ENCODE measurements at places on chromosomes 13 and 19.
A peak's percentile ranks its signal among the peaks of the same experiment; 100 is the strongest.

GRCh38 chr13:110444226-110444653 is 117.3 kb downstream of the RAB20 start:
- DNase-seq, result no peak

DNA sequence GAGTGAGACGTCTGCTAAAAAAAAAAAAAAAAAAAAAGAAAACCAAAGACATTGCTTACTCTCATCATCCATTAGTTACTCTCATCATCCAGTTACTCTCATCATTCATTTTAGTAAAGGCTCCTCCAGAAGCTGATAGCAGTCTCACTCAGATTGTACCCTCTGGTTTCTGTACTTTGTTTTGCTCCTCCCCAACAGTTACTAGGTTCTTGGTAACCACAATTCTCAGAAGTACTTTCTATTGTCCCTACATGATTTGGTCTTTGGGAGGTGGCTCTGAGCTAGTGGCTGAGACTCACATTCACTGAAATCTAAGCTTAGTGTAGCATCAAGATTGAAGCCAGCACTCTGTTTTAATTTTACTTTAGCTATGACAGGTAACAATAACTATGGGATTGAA is 14.3 kb downstream of the ERICH4 start:
- no peak for DNase-seq

- no peak for DNase-seq
Measured at GRCh38 chr13:99992949-99993351, 11.4 kb downstream of the ZIC2 start.

DNA sequence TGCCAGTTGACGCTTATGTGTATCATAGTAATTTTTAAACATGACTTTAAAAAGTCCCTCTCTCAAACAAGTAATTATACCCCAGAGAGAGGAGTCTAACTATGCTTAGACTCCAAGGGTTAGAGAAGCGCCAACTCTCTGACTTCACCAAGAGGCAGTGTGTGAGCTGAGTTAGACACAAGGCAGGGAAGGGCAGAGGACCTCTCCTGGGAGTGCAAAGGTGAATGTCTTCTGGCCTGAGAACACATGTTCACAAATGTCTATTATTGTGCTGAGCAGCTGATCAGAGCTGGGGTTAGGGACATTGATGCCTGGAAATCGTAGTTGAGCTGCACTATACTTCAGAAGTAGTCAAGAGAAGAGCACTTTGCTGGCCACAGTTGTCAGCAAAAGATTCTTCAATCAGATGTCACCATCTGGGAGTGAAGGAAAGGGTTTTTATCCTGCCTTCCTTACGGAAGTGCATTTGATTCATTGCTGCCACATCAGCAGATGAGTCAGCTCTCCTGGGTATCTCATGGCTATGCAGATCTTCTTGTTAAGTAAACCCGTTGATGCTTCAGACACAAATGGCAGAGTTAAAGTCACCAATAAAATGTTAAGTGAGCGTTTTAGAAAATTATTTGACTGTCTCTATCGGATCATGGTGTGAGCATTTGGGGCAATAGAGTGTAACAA is 283.2 kb upstream of the ARGLU1 start:
- no peak for DNase-seq

- no peak for DNase-seq
Measured at GRCh38 chr19:34851277-34851804, 75.4 kb upstream of the ZNF30 start.

DNA sequence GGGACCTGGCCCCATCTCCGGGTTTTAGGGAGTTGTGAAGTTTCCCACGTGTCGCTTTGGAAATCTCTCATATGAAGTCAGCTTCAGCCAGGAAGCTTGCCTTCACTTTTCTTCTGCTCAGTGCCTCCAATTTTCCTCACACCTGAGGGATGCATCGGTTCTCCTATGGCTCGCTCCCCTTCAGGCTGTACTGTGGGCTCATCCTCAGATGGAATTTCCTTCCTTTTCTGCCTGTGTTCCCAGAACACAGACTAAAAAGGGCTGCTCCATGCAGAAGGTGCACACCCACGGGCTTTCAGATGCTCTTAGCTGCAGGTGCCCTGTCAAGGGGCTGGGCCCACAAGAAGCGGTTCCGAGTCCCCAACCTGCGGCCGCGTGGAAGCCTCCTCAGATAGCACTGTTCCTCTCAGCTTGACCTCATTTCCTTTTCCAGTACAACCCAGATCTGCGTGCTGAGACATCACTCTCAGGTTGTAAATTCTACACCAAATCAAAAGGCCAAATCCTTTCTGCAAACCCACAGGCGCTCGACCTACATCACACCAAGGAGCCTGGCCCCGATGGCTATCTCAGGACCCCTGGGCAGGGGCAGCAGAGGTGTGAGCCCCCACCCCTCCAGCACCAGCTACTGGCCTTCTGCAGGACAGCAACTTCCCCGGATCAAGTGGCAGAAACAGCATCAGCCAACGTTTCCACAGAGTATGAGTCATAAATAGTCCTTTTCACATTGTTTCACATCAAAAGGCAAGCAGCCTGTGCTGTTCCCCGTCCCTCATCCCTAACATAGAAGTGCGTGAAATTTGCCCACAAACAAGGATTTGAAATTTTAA is 275.9 kb downstream of the ZNF536 start:
- DNase-seq, result no peak

DNA sequence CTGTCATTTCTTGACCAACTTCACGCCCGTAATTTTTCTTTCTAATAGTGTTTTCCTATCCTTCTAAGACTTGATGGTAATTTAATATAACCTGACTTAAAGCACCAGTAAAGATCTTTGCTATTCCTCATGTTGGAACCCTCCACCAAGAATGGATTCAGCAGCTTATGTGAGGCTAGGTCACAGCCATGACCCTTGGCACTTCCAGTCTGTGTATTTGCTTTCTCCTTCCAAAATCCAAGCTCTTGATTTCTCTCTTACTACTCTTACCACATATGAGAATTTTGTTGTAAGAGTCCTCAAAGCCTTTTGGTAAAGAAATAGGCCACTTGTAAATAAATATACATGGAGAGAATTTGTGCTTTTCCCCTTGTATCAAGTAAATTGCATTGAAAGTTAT is 61.4 kb downstream of the DHRS12 start:
- DNase-seq, result no peak

GRCh38 chr13:101572456-101572855 is 120.0 kb downstream of the ITGBL1 start:
- no peak for DNase-seq

GRCh38 chr19:7871437-7872305 is 2.5 kb downstream of the PRR36 start:
- DNase-seq, result peak; percentile 45

- DNase-seq, result no peak
Measured at GRCh38 chr13:30016398-30016797, 166.0 kb upstream of the UBL3 start.

DNA sequence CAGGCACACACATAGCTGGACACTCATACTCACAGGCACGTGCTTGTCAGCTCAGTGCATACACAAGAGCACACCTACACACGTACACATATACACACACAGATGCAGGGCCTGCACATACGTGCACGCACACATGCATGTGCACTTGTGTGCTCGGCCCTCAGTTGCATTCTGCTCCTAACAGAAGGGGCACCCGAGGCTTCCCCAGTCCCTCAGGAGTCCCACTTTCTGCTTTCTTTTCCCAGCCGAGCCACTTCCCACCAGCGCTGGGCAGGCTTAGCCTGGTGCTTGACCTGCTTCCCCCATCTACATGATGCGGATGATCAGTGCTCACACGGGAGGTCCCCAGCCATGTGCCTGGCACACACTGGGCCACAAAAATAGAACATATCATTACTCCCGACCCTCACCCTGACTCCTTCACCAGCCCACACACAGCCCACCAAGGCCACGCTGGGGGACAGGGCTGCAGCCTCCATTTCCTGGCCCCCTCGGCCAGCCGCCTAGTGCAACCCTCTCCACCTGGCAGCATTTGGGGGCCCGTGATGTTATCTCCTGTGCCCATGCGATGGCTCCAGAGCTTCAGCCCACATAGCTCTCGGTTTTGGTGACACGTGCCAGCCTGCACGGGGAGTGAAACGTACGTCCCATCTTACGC is 125.2 kb upstream of the SPACA7 start:
- no peak for DNase-seq

- no peak for DNase-seq
Measured at GRCh38 chr19:45847663-45848062, 15.3 kb downstream of the SYMPK start.

DNA sequence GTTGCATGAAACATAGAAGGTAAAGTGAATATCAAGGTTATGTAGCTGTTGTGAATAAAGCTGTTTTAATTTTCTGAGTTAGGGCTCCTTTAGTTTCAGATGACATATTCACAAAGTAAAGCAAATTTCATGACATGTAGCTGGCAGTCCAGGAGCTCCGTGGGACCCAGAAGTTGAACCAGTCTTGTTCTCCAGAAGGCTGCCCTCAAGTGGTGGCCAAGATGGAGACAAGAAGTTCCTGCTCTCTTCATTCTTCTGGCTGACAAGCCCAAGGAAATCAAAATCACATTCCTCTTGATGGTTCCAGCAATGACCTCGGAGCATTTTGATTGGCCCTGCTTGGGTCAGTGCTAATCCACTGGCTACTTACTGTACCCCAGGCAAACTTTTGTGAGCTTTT is 128.7 kb downstream of the LIG4 start:
- no peak for DNase-seq

- no peak for DNase-seq
Measured at GRCh38 chr13:50713523-50714248, 129.8 kb downstream of the DLEU7 start.

- DNase-seq, result no peak
Measured at GRCh38 chr19:8580710-8581281, 3.6 kb upstream of the MYO1F start.

- no peak for DNase-seq
Measured at GRCh38 chr19:39768786-39769185, 9.9 kb upstream of the LEUTX start.

- DNase-seq, result no peak
Measured at GRCh38 chr13:19589312-19589711, 28.0 kb upstream of the TPTE2 start.

- DNase-seq, result no peak
Measured at GRCh38 chr19:44806291-44806690, 2.6 kb upstream of the BCAM start.

DNA sequence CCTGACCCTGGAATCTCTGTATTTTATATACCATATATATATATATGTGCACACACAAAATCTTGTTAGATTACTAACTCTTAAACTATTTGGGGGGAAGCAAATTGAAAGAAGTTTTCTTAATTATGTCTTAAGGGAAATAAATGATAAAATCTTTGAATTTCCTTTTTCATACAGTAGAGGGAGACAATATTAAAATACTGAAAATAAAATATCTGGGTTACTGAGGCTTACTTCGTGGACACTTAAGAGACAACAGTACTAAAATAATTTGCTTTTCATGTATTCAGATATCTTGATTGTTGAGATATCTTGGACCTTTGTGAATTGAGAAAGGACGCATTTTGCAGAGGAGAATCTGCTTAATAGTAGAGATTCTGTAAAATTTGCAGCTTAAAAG is 17.0 kb downstream of the SUGT1 start:
- DNase-seq, result no peak

DNA sequence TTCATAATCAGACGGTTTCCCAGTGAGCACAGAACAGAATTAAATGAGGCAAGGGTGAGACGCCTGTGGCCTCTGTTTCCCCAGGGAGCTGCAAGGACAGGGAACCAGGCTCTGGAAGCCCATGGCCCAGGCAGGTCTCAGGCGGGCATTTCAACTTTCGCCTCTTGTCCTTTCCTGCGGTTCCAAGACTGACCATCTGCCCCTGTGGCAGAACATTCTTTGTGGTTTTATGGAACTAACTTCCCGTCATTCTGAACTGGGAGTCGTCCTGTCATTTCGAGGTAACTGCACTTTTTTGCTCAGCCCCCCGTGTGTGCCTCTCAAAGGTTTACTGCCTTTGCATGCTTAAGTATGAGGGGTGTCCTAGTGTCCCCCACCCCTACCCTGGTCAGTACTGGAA is 70.9 kb downstream of the KL start:
- no peak for DNase-seq

GRCh38 chr19:13597640-13598039 is 91.4 kb upstream of the CACNA1A start:
- peak; percentile 16 for DNase-seq

- no peak for DNase-seq
Measured at GRCh38 chr13:70568571-70568970, 460.3 kb upstream of the KLHL1 start.

- DNase-seq, result no peak
Measured at GRCh38 chr19:51131780-51132680, 7.3 kb downstream of the SIGLEC9 start.

- no peak for DNase-seq
Measured at GRCh38 chr13:79871594-79871993, 390.6 kb downstream of the NDFIP2 start.

DNA sequence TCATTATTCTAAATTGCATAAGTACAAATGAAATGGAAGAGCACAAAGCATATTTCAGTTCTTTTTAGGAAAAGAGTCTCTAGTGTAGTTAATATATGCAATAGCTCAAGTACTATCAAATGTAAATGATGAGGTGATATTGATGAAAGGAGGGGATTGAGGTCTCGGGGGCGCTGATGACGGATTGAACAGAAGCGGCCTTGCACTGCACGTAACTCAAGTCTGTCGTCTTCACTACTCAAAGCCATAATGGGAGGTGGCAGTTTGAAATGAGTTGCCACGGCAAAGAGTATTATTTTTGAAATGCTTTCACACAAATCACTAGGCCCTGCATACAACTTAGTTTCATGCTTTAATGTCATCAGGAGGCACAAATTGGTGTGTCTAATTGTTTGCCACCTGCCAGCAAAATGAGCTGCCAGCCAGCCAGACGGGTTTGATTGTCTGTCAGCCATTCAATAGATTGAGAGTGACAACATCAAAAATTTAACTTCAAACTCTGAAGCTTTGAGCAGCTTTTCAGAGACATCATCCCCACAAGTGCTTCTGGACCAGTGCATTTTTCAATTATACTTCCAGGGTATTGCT is 256.6 kb downstream of the NBEA start:
- no peak for DNase-seq

GRCh38 chr13:113157929-113158747 is at the start of gene PROZ:
TSS of gene PROZ (plus strand) at chr13:113158648. CDS start at chr13:113158661, 13 bp downstream.
- DNase-seq, result no peak

GRCh38 chr13:27449936-27450828 is at the start of gene MTIF3:
TSS of gene MTIF3 (minus strand) at chr13:27450564. CDS start at chr13:27440448, 10,116 bp downstream.
- peak; percentile 93 for DNase-seq

DNA sequence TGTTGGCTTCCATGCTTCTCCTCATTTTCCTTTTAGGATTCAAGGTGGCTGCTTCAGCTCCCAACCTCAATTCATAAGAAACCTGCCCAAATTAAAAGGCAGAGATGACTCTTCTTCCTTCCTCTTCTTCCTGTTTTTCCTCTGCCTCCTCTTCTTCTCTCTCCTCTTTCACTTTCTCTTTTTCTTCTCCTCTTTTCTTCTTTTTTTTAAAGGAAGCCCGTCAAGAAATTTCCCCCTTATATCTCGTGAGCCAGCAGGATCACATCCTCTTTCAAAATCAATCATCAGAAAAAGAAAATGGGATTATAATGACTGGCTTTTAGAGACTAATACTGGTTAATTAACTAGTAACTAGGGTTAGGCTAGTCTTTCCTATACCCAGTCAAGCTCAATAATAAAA is 220.3 kb downstream of the NBEA start:
- DNase-seq, result no peak

- no peak for DNase-seq
Measured at GRCh38 chr19:19686580-19686979, 17.9 kb downstream of the ZNF101 start.
